T-helper 9 cell (primary cell): ENCODE measurements at places on chromosomes 13 and 19.

DNA sequence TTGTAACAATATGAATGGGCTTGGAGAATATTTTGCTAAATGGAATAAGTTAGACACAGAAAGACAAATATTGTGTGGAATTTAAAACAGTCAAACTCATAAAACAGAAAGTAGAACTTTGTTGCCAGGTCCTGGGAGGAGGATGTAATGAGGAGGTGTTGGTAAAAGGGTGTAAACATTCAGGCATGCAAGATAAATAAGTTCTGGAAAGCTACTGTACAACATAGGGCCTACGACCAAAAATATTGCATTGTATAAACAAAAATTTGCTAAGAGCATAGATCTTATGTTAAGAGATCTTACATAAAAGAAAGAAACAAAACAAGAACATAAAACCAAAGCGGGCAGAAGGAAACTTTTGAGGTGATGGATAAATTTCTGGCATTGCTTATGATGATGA, 1907.8 kb upstream of the PCDH20 start:
- DNase-seq: no peak

GRCh38 chr19:40567750-40568494, 8.8 kb upstream of the SHKBP1 start:
- DNase-seq: no peak

GRCh38 chr13:44815623-44816022, 173.6 kb downstream of the NUFIP1 start:
- no peak for DNase-seq

DNA sequence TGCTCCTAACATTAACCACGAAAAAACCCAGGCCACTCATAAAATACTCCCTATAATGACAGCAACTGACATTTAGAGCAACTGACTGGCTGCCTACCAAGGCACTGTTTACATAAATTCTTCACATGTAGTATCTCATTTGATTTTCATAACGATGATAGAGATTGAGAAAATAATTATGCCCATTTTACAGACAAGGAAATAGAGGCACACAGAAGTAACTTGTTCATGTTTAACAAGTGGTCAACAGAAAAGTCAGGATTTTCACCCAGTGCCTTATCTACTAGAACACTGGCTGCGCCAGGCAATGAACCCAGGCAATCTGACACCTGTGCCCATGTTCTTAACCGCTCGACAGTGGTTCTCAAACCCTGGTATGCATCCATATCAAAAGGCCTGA, 6.3 kb downstream of the ZNF45 start:
- no peak for DNase-seq

DNA sequence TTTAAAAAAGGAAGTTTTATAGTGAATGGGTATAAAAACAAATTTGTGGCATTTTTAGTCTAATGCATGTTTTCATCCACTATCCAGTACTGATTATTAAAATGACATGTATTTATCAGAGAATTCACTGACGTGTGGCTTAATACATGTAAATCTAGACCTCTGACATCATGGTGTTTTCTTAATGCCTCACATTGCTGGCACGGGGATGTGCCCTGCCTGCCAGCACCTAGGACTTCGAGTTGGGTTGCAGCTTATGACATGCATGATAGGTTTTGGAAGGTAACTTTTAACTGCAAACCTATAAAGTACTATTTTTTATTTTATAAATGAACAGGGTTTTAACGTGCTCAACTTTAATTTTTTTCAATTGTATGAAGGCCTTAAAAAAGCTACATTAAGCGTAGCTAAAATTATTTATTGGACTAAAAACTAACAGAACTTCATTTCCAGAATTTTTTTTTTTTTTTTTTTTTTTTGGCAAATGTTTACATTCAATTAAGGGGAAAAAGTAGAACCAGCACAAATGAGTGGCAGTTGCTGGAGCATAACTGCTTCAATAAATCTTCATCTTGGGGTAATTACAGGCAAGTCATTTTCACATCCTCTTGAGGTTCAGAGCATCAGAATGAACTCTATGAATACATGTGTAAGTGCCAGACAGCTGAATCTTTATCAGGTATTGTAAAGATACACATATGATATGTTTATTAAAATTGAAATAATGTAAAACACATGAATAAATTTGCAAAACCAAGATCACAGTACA, 16.3 kb downstream of the METTL21C start:
- DNase-seq: no peak

GRCh38 chr13:20843166-20843565, 59.4 kb downstream of the XPO4 start:
- DNase-seq: no peak

DNA sequence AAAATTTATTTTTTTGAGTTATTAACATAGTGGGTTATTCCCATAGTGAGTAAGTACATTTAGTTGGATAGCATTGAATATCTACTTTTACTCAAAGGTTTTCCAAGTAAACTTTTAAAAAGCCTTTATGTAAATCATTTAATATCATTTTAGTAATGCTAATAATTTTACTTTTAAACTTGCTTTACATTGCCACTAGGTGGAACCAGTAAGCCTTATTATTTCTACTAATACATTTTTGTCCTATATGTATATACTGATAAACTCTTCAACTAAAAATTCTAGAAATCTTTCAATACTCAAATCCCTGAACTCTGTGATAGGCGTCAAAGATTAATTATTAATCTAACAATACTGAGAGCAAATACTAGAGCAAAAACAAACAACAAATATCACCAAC, 1709.2 kb upstream of the PCDH20 start:
- no peak for DNase-seq

- no peak for DNase-seq
Observed at GRCh38 chr13:96898212-96898611, 96.1 kb downstream of the OXGR1 start.

DNA sequence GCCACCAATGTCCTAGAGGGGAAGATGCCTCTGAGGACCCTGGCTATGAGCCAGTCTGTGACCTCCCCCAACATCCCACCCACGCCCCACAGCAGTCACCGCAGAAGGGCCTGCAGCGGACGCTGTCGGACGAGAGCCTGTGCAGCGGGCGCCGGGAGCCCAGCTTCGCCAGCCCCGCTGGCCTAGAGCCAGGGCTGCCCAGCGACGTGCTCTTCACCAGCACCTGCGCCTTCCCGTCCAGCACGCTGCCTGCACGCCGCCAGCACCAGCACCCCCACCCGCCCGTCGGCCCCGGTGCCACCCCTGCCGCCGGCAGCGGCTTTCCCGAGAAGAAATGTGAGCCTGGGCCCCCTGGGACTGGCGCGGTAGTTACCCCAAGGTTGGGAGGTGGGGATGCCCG, 30.6 kb downstream of the DPF1 start:
- DNase-seq: no peak

DNA sequence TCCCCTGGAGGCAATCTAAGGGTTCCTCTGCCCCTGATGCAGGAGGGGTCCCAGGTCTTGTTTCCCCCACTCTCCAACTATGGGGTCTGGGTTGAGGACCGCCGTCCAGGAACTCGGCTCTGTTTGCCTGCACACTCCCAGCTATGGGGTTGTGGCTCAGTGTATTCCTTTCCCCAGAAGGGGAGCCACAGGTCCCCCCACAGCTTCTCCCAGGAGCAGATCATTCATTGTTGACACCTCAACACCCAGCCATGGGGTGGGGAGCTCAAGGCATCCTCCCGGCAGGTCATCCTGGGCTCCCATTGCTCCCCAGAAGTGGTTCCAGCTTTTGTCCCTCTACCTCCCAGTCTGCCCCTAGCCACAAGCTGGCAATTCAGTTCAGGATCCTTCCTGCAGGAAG, 975 bp downstream of the ZNF358 start:
- DNase-seq: no peak

DNA sequence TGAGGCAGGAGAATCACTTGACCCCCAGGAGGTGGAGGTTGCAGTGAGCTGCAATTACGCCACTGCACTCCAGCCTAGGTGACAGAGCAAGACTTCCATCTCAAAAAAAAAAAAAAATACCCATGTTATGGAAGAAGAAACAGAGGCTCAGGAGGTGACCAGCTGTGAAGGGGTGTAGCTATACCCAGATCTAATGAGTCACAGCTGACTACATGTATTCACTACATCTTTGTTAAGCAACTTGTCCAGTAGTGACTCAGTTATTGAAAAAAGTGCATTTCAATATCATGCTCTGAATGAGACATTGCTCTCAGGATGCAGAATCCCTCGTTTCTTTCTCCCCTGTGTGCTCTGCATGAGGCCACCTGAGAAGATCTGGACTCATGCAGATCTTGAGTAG, 16.1 kb upstream of the SPART start:
- DNase-seq: no peak

DNA sequence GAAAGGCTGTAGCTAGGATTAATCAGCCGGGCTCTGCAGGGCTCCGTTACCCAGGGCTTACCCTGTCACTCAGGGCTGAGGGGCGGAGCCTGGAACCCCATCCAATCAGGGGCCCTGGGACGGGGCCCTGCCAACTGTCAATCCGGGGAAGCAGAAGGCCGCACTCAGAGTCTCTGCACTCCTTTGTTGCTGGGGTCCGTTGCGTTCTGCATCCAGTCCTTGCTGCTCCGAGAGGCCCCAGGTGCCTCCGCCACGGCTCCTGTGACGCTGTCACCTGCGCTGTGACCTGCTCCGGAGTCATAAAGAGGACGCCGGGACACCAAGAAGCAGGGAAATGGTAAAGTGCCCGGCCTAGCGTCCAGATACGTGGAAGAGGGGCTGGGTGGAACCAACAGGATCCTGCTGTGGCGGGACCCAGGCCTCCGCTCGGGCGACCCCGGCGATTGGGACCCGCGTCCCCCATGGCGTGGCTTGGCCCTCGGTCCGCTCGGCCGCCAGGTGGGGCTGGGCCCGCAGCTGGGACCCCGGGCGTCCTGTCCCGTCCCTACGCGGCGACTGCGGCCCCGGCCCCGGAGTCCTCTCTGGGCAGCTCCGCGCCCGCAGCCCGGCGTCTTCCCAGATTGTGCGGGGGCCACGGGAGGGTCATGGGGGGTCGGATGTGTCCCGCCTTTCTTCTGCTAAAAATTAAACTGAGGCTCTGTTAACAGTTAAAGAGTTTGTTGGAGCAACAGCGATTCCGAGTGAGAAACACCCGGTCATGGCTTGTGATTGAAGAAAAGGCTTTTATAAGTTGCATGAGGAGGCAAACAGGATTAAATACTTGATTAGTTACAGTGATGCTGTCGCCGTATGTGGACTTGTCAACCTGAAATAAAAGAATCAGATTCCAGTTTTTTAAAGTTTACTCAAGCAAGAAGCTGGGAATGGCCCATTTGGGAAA, at the start of gene ZNF491:
ZNF491 (plus strand) TSS at position 133 of the 940 bp plus-strand sequence. CDS start 7,431 bp downstream, outside the sequence.
- peak; percentile 70 for DNase-seq

DNA sequence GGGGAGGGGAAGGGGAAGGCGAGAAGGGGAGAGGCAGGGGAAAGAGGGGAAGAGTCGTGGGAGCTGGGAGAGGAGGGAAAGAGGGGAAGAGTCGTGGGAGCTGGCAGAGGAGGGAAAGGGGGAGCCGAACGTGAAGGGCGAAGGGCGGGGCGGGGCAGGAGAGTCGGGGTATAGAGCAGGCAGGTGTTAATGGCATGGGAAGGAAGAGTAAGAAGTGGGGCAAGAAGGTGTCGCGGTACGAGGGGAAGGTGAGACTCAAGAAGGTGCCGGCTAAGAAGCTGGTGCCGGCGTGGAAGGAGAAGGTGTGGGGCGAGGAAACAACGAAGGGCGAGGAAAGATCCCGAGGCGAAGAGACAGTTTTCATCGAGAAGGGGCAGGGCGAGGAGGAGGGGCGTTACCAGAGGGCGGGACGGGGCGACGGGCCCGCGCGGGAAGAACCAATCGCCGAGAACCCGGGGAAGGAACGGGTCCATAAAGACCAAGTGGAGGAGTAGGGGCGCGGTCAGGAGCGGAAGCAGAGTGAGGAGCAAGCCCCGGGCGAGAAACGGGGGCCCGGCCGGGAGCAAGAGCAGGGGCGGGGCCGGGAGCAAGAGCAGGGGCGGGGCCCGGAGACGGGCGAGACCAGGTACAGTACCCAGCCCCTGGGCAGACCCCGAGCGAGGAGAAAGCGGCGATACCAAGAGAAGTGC, 463 bp downstream of the CATSPERG start:
- peak; percentile 90 for DNase-seq
